Renal cortical epithelial cell (primary cell): ENCODE measurements at places on chromosomes 7 and 10.
A peak's percentile ranks its signal among the peaks of the same experiment; 100 is the strongest.

DNA sequence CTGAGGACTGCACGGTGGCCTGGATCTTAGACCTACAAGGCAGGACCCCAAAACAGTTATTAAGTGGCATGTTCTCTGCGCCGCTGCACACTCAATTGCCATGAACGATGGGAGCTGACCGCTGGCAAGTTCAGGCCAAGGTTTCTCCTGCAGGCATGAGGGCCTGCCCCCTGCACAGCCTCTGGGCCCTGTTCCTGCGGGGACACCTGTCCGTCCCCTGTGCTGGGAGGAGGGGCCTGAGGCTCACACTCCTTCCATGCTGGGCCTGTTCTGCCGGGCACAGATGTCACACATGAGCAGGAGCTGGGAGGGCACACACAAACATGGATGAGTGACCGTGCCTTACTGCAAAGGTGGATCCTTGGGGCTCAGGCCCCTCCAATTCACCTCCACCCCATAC lies 90.0 kb downstream of the PTPRN2 start:
- DNase-seq: no peak

GRCh38 chr7:12851841-12852240 lies 164.4 kb downstream of the ARL4A start:
- no peak for DNase-seq

DNA sequence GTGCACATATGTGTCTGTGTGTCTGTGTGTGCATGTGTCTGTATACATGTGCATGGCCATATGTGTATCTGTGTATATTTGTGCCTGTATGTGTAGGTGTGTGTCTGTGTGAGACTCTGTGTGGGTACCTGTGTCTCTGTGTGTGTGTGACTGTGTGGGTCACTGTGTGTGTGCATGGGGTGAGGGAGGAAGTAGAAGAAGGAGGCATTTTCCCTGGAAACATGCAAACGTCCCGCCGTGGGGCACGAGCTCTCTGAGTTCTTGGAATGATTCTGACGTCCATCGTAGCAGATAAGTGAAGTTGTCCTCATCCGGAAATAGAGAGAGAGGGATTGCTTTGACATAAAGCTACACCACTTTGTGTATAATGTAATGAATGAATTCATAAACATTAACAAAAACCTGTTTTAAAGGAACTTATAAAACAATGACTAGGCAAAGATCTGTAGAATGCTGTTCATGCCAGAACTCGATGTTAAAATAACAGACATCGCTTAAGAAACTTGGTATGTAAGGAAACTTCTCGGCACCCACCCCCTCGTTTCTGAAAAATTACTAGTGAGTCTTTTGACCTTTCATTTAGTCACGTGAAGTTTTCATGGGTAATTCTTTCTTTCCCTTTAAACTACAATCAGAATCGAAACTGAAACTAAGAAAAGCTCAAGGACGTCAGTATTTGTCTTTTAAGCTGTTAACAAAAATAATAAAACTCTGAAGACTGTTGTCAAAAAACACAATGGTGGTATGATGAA lies 43.6 kb upstream of the KLF6 start:
- peak; percentile 84 for DNase-seq

DNA sequence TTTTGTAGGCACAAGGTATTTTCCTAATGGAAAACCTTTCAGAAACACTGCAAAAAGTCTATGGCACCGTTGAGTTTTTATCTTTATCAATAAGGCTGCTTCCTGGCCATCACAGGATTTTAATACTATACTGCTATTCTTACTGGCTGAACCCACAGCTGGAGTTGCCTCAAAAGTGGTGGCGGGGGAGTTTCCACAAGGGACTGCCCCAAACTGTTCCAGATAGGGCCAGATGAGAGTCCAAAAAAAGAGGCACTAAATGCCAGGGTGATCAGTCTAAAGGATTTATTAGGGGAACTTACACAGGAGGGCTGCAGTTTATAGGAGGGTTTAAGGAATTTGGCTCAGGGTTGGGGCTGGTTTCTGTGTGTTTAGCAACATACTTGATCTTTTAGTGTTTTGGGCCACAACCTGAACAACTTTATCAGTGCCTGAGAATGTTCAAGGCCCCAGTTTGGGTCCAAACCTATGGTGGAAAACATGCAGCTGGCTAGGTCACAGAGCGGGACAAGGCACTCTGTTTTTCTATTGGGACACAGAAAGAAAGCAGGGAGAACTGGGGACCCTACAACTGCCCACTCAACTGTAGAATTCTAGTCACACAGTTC lies 41.4 kb downstream of the STAM start:
- no peak for DNase-seq

GRCh38 chr10:107686095-107686494 lies 521.6 kb upstream of the SORCS1 start:
- DNase-seq: no peak

GRCh38 chr10:51564896-51565510 lies 134.4 kb downstream of the CSTF2T start:
- no peak for DNase-seq

DNA sequence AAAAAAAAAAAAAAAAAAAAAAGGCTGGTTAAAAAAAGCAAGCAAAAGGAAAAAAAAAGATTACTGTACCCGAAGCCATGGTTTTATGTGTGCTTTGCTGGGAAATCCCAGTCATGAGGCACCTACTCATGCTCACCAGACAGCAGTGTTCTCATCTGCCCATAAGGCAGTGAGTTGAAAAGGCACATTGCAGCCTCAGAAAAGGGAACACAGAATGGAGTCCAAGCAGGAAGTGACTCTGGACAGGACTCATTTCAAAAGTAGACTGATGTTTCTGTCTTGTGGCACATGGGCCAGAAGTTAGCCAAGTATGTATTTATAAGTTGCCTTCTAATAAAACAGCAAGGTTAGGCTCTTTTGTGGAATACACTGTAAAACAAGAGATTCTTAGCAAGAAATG lies 40.2 kb downstream of the PDSS1 start:
- DNase-seq: peak; percentile 47

GRCh38 chr7:80453699-80454340 lies 58.0 kb downstream of the GNAT3 start:
- peak; percentile 31 for DNase-seq

GRCh38 chr7:94971051-94971867 lies 63.9 kb downstream of the PPP1R9A start:
- DNase-seq: peak; percentile 51

- peak; percentile 94 for DNase-seq
These were observed 17.3 kb upstream of the NRBF2 start for GRCh38 chr10:63115732-63116383.

GRCh38 chr10:101563007-101563406 lies 25.1 kb downstream of the POLL start:
- DNase-seq: no peak

- DNase-seq: no peak
These were observed 146.1 kb downstream of the VPS50 start for GRCh38 chr7:93378131-93378760.

- DNase-seq: peak; percentile 69
These were observed 3.9 kb downstream of the BBIP1 start for GRCh38 chr10:110915035-110915434.

GRCh38 chr7:98559958-98560357 lies 57.1 kb upstream of the NPTX2 start:
- DNase-seq: no peak

GRCh38 chr7:99789441-99790070 lies 5.6 kb upstream of the CYP3A4 start:
- peak; percentile 23 for DNase-seq

GRCh38 chr7:44058759-44059218 lies 6.6 kb downstream of the PGAM2 start:
- no peak for DNase-seq

GRCh38 chr10:116101616-116102315 lies 171.2 kb downstream of the GFRA1 start:
- peak; percentile 44 for DNase-seq

DNA sequence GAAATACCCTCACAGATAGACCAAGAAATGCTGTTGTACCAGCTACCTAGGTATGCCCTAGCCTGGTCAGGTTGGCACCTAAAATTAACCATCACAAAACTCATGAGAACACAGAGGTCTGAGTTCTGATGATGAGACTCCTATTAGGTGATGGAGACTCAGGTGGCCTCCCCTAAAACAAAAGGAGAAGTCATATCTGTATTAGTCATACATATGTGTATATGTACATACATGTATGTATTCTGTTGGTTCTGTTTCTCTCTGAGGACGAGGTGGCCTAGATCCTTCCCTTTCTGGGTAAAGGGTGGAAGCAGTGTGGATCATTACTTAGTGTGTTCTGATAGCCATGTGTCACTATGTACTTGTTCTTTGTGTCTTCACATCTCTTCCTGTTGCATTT lies 207.2 kb upstream of the PRSS1 start:
- DNase-seq: no peak

GRCh38 chr10:101624526-101625102 lies 36.5 kb downstream of the DPCD start:
- no peak for DNase-seq

DNA sequence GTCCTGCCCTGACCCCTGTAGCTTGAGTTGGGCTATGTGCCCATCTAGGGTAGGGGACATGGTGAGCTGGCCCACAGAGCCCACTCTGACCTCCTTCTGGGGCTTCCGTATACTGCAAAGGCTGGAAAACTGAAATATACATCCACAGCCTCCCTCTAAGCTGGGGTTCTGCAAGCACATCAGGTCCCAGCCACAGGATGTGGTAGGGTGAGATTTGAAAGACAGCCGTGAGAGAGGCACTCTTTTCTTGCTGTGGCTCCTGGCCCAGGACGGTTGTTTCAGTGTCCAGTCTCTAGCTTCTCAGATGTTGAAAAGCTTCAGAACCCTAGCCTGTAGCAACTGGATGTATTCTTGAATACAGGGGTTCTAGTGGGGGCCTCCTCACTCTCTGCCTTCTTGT lies 60.1 kb upstream of the ADRB1 start:
- DNase-seq: no peak

DNA sequence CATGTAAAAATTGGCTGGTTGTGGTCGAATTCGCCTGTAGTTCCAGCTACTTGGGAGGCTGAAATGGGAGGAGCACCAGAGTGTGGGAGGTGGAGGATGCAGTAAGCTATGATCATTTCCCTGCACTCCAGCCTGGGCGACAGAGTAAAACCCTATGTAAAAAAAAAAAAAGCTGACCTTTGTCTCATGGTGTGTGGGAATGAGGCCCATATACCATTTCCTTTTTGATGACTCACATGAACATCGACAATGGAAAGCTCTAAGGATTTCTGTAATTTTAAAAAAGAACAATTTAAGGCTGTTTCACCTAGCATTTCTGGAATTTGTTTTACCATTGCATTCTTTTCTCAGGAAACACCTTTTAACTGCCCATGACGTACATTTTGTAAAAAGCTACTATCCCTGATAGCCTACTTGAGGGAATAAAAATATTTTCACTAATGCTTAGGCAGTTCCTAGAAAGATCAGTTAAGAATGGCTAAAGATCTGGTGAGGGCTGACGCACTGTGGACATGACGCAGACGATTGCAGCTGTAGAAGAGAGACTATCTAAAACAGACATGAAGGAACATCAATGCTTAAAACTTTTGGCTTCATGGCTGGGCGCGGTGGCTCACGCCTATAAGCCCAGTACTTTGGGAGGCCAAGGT lies 400.6 kb upstream of the IGFBP3 start:
- DNase-seq: peak; percentile 65

DNA sequence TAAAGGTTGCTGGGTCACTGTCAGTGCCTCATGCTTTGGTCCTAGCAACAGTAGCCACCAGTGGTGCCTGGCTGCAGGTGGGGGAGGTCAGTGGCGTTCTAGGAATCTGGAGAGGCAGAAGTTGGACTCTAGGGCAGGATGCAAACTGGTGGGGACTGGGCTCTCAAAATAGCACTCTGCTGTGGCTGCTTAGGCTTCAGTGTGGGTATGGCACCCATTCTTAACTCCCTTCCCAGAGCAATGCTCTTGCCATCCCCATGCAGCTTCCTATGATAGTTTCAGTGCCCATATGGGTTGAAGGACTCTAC lies 330.8 kb downstream of the PCDH15 start:
- DNase-seq: no peak

- DNase-seq: no peak
These were observed 256.0 kb upstream of the TCERG1L start for GRCh38 chr10:131567279-131568162.

DNA sequence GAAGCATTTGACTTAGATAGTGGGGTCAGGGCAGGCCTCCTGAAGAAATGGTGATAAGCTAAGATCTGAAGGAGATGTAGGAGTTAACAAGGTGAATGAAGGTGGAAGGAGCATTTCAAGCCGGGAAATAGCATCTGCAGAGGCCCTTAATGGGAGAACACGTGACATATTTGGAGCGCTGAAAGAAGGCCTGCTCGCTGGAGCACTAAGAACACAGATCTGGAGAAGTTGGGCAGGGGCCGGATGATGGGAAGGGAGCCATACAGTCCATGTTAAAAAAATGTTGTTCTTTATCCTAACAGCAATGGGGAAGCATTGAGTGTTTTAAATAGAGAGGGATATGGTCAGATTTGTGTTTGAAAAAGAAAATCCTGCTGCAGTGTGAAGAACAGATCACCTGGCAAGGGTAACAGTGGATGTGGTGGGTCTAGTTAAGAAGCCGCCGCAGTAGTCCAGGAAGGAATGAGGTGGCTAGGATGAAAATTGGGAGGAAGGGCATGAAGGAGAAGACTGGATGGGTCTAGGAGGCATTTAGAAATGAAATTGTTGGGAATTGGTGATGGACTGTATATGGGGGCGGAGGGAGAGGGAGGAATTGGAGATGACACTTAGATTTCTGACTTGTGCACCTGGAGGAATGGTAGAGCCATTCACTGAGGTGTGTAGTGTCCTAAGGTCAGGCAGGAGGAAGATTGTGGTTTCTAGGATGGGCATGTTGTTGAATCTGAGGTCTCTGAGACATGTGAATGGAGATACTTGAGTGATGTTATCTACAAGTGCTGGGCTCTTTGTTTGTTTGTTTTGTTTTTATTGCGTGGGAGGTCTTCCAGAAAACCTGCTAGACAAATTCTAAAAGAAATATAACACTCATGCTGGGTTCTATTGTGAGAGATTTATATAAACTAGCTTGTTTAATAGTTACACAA lies 58.4 kb downstream of the MET start:
- DNase-seq: peak; percentile 41

DNA sequence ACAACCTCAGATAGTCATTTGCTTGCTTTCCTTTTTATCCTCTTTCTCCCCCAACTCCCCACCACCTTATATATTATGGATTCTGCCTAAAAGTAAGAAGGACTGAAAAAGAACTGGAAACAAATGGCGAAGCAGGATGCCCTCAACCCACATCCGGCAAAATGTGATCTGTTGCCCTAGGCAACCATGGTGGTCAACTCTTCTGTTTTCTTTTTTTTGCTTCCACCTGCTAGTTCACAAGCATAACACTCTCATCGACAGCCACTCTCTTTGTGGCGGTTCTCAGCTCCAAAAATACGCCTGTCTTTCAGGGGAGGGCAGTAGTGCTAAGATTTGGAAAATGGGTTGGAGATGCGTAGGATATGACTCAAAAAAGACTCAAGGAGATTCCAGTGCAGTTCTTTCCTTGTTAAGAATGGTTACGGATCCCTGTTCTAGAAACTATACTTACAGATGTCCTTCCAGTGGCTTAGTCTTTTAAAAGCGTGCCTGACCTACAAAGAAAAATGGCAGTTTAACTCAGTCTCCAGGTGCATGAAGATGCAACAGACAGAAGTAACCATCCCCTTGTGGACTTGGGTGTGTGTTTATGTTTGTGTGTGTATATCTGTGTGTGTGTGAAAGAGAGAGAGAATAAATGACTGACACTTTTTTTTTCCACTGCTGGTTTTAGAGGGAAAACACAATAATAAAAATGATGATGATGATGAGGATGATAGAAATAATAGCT lies 10.7 kb downstream of the APBB1IP start:
- DNase-seq: no peak

GRCh38 chr10:44564790-44565189 lies 179.9 kb upstream of the CXCL12 start:
- DNase-seq: no peak

GRCh38 chr7:24313777-24314176 lies 29.8 kb downstream of the NPY start:
- no peak for DNase-seq
